ENCODE measurements at places on chromosomes 1 and 21. TPM values are rescaled to one million over a fixed set of nuclear protein-coding genes. Genes with fewer than 3 reads are reported as not detected.

The RPTN gene
- not detected for total RNA-seq

The KRTAP15-1 gene
- total RNA-seq = not detected

GRCh38 chr1:61640531-61641530 is 84.1 kb downstream of the TM2D1 start:
- DNase-seq = no peak

The OPRD1 gene
- total RNA-seq = 0.03 TPM

- DNase-seq = no peak
Measured at GRCh38 chr1:240734001-240734400, 122.0 kb upstream of the GREM2 start.

DNA sequence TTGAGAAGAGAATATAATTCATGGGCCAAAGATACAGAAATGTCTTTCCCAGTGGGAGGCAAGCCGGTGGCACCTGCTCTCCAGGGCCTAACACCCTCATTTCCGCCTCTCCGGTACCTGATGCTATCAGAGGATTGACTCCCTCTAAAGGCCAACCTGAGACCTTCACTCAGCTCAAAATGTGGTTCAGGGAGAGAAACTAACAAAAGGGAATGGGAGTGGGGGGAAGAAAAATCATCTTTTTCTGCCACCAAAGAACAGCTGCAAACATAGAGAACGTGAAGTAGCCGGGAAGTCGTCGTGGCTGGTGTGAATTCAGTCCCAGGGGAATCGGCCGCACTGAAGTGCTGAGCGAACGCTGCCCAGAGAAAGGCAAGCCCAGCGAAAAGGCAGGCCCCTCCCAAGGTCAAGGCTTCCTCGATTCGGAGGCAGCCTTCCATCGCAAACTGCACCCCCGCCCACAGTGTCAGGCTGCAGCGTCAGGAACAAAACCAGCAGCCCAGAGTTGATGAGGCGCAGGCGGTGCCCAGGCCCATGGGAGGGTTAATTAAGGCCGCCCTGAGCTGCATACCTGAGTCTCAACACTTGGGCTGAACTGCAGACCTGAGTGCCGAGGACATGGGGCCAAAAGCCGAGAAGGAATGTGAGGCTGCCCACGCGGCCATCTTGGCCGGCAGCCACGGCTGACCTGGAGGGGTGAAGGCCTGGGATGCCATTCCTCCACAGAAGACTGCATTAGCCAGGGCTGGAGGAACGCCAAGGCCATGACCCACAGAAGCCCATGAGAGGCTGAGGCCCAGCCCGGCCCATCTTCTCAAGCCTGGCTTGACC is 160.2 kb downstream of the PSMG1 start:
- no peak for DNase-seq

DNA sequence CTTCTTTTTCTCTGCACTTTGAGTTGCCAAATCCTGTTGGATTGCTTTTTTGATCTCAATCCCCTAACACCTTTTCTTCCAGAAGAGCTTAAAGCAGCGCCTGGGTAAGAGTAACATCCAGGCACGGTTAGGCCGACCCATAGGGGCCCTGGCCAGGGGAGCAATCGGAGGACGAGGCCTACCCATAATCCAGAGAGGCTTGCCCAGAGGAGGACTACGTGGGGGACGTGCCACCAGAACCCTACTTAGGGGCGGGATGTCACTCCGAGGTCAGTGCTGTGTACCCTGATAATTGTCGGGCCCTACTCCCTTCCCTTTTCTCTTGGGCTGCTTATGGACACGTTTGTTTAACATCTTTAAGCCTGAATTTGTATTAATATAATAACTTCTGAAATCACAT is 8.3 kb downstream of the CHTOP start:
- DNase-seq = no peak
